ENCODE measurements at places on chromosomes 13 and 19. TPM values are rescaled to one million over a fixed set of nuclear protein-coding genes. Genes with fewer than 3 reads are reported as not detected.

- H3K36me3 ChIP-seq = no peaks in the 10 kb centered on the region
- no peak overlapping the region for H3K4me3 ChIP-seq
- no peak overlapping the region for H3K27ac ChIP-seq
- no peak for DNase-seq
Observed at GRCh38 chr13:91313581-91313980, 33.9 kb upstream of the MIR17HG start.

The KLF1 gene
- polyA plus RNA-seq = not detected

The ZNF112 gene
- 2.2 TPM for polyA plus RNA-seq

The PSG2 gene
- polyA plus RNA-seq = not detected

The SGCG gene
- 92.6 TPM for polyA plus RNA-seq

All from heart left ventricle (tissue), 16 donors.